ENCODE measurements at places on chromosomes 7 and 10.
A peak's percentile ranks its signal among the peaks of the same experiment; 100 is the strongest.

GRCh38 chr7:137269240-137269639 lies 74.3 kb downstream of the PTN start:
- no peak for DNase-seq

DNA sequence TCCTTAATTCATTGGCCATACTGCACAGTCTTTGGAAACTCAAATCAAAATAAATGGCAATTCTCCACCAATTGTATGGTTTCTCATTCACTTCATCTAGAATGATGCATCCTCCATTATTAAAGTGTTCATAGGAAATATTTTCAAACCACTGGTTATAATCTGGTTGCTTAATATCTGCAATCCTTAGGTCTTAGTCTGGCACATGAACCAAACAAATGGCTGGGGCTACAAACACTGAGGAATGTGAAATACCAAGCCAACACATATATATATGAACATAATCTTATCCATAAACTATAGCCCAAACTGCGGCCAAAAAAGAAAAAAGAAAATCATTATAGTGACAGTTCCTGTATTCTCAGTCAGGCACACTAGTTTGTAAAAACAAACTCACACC lies 5.7 kb upstream of the MSS51 start:
- DNase-seq: no peak

- no peak for DNase-seq
Measured at GRCh38 chr10:3452173-3452626, 279.6 kb upstream of the PITRM1 start.

- DNase-seq: no peak
Measured at GRCh38 chr7:151661587-151661986, 141.9 kb upstream of the RHEB start.

GRCh38 chr10:131196176-131196885 lies 115.2 kb downstream of the TCERG1L start:
- DNase-seq: no peak

GRCh38 chr10:63586043-63586442 lies 64.8 kb downstream of the REEP3 start:
- DNase-seq: no peak

DNA sequence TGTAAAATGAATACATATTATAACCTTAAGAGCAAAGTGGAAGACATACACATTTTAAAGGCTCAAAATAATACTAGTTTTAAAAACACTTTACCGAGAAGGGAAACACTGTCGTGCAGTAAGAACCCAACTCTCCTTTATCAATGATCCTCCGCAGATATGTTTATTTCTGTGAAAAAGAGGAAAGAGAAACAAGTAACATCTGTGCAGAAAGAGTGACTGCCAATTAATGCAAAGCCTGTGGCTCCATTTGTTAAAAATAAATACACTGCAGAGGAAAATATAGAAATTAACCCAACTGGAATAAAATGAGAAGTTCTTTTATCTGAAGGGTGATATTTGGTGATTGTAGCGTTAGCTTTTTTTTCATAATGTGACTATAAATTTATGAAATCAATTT lies 62.7 kb downstream of the HGF start:
- no peak for DNase-seq

DNA sequence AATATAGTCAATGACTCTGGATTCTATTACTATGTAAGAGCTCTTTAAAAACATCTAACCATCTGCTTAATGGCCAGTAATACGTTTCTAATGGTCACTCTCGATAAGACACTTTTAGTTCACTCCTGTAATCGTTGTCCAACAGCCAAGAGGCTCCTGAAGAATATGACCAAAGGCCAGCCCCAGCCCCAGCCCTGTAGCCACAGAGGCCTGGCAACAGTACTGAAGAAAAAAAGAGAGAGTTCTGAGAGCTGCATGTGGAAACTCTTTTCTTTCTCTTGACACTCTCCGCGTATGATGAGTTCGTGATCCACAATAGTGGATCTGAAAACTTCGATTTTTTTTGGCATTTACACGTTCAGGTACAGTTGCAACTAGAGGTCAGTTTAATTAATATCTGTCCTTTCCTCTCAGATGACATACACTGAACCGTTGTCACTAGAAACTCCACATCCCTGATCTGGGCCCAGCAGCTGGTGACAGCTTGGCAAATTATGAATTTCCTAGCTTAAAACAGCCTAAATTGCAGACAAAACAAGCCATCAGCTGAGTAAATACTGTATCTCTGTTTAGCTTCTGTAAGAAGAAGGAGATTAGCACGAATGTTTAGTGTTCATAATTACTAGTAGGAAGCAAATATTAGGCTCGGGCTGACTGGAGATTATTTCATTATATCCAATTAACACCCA lies 456.7 kb downstream of the LRMDA start:
- no peak for DNase-seq

DNA sequence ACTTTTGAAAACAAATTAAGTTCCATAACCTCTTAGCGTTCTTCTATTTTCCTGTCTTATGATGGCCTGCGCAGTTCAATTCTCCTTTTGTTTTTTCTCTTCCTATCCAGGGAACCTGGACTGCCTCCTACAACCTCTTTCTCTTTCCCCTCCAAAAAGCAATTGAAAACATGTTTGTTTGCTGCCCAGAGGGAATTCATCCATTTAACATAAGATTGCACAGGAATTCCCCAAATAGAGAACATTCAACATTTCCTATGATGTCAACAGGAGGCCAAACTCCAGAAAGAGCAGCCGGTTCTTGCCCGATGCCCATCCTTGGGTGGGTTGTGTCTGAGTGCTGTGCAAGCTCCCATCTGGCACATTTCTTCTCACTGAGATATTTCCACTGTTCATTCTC lies 94.2 kb upstream of the NRP1 start:
- DNase-seq: no peak

GRCh38 chr10:2631557-2632205 lies 435.7 kb upstream of the PFKP start:
- DNase-seq: no peak

- DNase-seq: no peak
Measured at GRCh38 chr7:158765020-158765419, 60.4 kb upstream of the NCAPG2 start.

- peak; percentile 26 for DNase-seq
Measured at GRCh38 chr7:7567898-7568531, 1.3 kb downstream of the MIOS start.

DNA sequence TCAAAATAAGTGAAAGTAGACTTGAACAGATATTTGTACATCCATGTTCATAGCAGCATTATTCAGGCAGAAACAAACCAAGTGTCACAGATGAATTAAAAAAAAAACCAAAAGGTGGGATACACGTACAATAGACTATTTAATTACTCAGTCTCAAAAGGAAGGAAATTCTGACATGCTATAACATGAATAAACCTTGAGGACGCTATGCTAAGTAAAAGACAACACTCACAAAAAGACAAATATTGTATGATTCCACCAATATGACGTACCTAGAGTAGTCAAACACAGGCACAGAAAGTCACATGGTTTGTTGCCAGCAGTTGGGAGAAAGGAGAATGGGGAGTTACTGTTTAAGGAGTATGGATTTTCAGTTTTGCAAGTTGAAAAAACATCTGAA lies 18.0 kb upstream of the CFAP70 start:
- no peak for DNase-seq

DNA sequence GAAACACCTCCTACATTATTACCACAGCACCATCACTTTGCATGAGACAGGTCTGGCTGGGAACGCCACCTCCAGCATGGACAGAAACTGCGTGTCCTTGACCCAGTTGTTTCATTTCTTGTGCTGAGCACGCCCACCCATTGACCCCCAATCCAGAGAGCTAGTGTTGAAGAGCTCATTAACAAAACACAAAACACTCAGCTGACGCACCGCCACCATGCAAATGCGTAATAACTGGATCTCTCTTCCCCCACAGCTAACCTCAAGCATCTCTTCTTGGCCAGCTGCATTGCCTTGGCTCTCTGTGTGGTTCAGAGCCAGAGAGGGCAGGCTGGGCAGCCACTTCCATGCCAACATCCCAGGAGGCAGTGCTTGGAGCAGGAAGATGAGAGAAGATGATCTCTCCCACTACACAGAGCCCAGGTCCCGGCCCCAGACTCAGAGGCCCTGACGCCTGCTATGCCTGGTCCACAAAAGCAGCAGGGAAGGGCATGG lies 173.5 kb downstream of the PLXNA4 start:
- no peak for DNase-seq

- DNase-seq: no peak
Measured at GRCh38 chr7:73507556-73507955, 14.5 kb downstream of the BAZ1B start.

DNA sequence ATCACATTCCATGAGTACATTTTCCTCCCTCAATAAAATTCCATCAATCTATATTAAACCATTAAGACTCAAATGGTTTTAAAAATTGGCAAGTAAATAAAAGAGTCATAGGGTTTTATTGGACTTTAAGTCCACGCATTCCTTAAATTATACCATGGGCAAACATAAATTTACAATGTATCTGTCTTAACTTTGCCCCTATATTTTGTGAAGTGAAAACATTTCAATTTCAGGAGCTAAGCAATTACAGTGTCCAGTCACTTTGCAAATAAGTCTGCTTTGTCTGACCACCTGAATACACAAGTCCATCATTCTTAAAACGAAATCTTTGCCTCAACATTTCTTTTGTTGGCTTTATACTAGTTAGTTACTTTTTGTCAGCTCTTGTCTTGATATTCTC lies 197.5 kb upstream of the SEMA3D start:
- no peak for DNase-seq

- no peak for DNase-seq
Measured at GRCh38 chr7:71301167-71301566, 169.2 kb downstream of the GALNT17 start.

- no peak for DNase-seq
Measured at GRCh38 chr10:13816195-13816925, 229.6 kb downstream of the PRPF18 start.

- no peak for DNase-seq
Measured at GRCh38 chr7:134669845-134670373, 23.3 kb downstream of the BPGM start.

DNA sequence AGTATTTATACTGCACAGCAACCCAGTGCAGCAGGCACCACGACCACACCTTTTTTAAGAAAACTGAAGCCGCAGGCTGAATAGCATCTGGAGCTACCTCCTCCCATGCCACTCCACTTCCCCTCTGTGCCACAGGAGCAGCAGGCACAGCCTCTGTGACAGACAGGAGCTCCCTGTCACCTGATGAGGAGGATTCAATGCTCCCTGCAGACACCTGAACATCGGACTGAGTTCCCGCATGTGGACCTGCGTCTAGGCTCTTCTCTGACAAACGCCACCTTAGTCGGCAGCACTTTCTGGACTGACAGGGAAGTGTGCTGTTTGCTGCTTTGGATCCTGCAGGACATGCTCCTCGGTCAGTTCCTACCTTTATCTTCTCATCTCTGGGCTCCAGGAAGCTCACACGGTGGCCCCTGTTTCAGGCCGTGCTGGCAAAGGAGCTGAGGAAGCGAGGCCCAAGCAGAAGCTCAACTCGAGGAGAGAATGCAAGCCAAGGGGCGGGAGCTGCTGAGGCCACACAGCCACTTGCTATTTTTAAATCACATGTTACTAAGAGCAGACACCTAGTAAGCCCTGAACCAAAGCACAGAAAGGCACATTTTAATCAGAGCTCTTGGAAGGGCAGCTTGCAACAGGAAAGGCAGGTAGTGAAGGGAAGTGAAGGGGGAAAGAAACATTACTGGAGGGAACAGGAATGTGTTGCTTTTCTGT lies 56.6 kb downstream of the VOPP1 start:
- peak; percentile 38 for DNase-seq
